Epithelial cell of proximal tubule (primary cell): ENCODE measurements at places on chromosomes 6 and 20. TPM values are rescaled to one million over a fixed set of nuclear protein-coding genes. Genes with fewer than 3 reads are reported as not detected.

SYCP2L gene
- total RNA-seq = 1.4 and 3.4 TPM in 2 replicates

CST5 gene
- total RNA-seq = not detected in 2 replicates

RAMACL gene
- 0.07 and 0.12 TPM in 2 replicates for total RNA-seq

JARID2 gene
- 5.1 and 5.7 TPM in 2 replicates for total RNA-seq

RCAN2 gene
- total RNA-seq = 1.4 and 5.3 TPM in 2 replicates

POLH gene
- total RNA-seq = 19.7 and 57.8 TPM in 2 replicates

C6orf52 gene
- 2.5 TPM in 1 of 2 replicates, not detected in the other for total RNA-seq

DOP1A gene
- total RNA-seq = 4.4 and 8.5 TPM in 2 replicates

GDAP1L1 gene
- total RNA-seq = not detected in 2 replicates

CCHCR1 gene
- total RNA-seq = 23.2 and 28.2 TPM in 2 replicates

ACTL10 gene
- total RNA-seq = 2.2 TPM in 2 replicates

DNA sequence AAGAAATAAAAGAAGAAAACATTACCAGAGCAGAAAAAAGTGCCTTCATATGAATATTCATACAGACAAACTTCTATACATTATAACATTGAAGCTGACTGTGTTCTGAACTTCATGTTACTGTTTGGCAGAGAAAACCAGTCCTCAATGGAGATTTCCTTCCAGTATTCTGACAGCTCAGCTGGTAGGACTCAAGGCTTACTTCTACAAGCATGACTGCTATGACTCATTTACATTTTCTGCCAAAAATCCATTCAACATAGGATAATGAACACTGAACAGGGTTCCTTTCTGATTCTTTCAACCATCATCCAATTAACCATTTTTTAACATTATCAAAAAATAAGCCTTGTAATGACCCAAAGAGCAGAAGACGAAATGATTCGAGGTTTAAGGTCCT is 25.4 kb downstream of the COL9A1 start:
- no peak for DNase-seq

DNA sequence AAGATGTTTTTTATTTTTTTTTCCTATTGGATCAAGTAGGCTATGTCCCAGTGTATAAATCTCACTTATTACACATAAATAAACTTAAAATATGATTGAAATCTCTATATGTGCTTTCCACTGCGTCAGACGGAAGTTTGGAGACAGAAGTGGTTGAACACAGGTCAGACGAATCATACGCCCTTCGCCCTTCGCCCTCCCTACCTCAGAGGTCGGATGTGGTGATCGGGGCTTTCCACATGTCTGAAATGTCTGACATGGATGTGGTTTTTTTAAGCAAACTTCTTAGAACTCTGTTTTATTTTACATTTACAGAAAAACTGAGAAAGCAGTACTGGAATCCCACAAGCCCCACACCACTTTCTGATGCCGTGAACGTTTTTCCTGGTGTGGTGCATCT is 344.4 kb downstream of the THBS2 start:
- DNase-seq = no peak

GRCh38 chr6:136763716-136764516 is 28.4 kb downstream of the MAP3K5 start:
- DNase-seq = no peak

DNA sequence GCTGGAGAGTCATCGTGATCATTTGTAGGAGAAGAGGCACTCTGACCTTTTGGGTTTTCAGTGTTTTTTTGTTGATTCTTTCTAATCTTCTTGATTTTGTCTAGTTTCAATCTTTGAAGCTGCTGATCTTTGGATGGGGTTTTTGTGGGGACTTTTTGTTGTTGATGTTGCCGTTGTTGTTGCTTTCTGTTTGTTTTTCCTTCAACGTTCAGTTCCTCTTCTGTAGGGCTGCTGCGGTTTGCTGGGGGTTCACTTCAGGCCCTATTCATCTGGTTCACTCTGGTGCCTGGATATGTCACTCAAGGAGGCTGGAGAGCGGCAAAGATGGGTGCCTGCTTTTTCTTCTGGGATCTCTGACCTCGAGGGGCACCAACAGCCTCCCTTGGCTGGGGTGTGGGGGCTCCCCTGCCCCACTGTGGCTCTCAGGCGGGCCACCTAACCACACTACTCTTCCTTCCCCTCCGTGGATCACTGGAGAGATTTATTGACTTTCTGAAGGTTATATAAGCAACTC is 21.5 kb upstream of the TMEM244 start:
- no peak for DNase-seq

GRCh38 chr20:21106171-21107017 is at the start of gene LINC00237:
LINC00237 (minus strand) TSS chr20:21106358.
- DNase-seq = no peak

- no peak for DNase-seq
These were observed 21.8 kb upstream of the AHI1 start for GRCh38 chr6:135519348-135519747.

DNA sequence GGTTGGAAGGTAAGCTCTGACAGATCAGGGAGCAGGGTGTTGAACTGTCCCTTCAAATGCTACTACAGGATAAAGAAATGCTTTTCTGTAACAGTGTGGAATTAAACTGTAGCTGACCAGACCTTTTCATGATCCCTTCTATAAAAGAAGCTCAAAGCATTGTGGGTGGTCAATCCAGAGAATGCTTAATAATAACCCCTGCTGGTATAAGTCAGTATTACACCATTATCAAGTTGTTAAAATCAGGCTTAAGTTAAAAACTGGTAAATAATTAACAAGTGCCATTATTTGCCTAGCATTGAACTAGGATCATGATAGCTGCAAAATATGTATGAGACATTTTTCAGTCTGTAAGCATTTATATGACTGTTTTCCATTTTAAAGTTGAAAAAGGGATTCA is 468.9 kb downstream of the PKHD1 start:
- DNase-seq = no peak

DNA sequence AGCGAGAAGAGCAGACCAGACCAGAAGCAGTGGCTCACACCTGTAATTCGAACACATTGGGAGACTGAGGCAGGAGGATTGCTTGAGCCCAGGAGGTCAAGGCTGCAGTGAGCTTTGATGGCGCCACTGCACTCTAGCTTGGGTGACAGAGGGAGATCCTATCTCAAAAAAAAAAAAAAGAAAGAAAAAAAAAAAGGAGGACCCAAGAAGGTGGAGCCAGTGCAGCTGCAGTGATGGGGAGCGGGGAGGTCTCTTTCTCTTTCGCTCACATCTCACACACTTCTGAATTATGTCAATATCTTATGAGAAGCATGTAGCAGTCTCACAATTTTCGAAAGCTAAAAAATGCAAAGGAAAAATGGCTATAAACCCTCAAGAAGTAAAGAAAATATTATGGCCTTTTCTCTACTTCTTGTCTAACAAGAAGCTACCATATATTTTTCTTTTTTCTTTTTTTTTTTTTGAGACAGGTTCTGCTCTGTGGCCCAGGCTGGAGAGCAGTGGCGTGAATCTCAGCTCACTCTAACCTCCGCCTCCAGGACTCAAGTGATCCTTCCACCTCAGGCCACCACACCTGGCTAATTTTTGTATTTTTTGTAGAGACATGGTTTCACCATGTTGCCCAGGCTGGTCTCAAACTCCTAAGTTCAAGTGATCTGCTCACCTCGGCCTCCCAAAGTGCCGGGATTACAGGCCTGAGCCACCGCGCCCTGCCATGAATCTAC is 3.8 kb upstream of the SPO11 start:
- no peak for DNase-seq

GRCh38 chr20:1298888-1299511 is 29.9 kb downstream of the SDCBP2 start:
- no peak for DNase-seq

DNA sequence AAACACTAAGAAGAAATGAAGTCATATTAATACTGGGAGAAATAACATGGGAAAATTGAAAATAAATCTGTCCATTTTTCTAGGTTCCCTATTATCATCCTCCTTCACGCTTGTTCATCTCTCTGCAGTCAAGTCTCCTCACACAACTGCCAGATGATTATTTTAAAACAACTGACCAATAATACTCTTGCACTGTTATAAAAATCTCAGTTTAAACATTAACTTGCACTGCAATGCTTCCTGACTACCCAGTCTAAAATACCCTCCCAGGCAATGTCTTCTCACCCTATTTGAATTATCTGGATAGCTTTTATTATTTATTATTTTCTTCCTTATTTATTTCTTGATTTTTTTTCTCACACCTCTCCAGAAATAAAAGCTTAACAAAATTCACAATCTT is 5.7 kb downstream of the EYS start:
- DNase-seq = no peak

DNA sequence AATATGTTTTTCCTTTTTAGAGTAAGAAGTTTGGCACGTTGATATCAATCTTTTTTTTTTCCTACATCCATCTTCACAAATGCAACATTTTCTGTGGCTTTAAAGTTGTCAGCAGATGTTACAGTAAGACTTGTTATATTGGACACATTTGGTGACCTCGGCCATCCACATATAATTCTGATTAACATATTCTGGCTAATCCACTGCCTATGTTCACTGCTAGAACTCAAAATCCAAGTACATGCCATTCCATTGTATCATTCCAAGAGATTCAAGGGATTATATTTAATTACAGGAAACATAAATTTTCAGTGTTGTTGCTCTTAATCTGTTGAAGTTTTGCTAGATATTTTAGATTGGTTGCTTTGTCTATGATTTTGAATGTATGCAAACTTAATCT is 367.6 kb downstream of the TENT5A start:
- no peak for DNase-seq

DNA sequence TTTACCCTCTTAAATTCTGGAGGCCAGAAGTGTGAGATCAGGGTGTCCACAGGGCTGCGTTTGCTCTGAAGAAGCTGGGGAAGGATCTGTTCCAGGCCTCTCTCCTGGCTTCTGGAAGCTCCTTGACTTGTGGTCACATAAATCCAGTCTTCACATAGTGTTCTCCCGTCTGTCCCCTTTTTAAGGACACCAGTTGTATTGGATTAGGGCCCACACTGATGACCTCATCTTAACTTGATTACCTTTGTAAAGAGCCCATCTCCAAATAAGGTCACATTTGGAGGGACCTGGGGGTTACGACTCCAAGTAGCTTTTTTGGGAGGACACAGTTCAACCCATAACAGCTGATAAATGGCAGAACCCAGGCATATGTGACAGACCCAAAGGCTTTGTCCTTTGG is 20.0 kb upstream of the WFDC2 start:
- DNase-seq = no peak

DNA sequence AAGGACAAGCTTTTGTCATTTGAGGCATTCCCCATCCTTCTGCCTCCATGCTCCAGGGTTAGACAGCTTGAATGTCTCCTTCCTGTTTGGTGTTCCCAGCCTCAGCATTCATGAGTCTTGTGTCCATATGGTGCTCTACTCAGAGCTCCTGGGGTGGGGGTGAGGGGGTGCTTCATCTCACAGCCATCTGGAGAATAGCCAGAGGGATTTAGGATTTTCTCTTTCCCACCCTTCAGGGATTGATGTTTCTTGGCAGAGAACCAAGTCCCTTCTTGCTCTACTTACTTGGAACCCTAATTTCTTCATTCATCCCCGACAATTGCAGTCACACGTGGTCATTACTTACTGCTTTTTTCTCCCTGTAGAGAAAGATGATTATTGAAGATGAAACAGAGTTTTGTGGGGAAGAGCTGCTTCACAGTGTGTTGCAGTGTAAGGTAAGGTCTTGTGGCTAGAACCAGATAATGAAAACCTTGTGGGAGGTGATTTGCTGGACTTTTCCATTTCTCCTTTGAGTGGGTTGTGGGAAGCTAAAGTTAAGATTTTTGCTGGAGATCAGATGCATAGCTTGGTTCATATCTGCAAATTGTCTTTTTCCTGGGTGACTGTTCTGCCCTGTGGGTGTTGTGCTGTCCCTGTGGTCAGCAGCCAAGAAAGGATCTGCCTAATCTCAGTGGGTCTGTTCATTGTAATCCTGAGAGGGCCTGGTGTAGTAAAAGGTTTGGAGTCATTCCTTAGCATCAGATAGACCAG is 18.6 kb downstream of the CMTR1 start:
- no peak for DNase-seq

GRCh38 chr6:47093169-47093568 is 51.0 kb upstream of the ADGRF1 start:
- DNase-seq = no peak

GRCh38 chr6:21587961-21588480 is 5.5 kb upstream of the SOX4 start:
- DNase-seq = no peak

GRCh38 chr20:4956200-4956810 is 45.0 kb downstream of the SLC23A2 start:
- no peak for DNase-seq

- no peak for DNase-seq
These were observed 301.1 kb downstream of the EYA4 start for GRCh38 chr6:133542056-133542821.

GRCh38 chr20:48832405-48832730 is 4.6 kb upstream of the PREX1 start:
- no peak for DNase-seq

DNA sequence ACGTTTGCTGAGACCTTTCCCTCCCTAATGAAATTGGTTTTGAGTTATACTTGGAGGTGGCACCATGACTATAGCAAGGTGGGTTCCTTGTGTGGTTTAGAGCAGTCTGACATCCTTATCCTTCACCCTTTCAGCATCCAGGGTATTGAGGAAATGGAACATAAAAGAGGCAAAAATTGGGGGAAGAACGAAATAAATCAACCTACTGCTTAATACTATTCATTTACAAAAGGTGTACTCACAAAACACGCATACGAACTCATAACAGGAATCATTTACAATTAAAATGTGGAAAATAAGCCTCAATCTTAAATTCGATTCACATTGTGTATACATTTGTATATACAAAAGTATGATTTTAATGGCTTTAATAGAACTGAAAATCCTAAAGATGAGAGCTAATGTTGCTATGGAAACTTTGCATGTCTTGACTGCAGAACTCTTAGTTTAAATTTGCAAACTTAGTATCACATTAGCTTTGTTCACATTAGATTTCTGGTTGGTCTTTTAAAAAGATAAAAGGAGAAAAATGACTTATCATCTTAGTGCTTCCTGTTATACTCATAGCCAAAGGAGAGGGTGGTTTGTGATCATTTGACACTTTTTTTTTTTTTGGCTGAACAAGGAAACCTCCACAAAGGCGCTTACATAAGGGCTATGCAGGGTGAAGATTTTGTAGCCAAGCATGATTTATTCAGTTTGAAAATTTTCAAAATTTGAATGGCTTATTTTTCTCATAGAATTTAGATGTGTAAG is 76.1 kb upstream of the ATXN1 start:
- DNase-seq = no peak

GRCh38 chr20:9261781-9262180 is 192.9 kb downstream of the PLCB4 start:
- no peak for DNase-seq

GRCh38 chr6:1346558-1347091 is 34.7 kb downstream of the FOXQ1 start:
- DNase-seq = no peak

- peak; percentile 90 for DNase-seq
These were observed 381.5 kb downstream of the TFAP2A start for GRCh38 chr6:10033223-10033829.

DNA sequence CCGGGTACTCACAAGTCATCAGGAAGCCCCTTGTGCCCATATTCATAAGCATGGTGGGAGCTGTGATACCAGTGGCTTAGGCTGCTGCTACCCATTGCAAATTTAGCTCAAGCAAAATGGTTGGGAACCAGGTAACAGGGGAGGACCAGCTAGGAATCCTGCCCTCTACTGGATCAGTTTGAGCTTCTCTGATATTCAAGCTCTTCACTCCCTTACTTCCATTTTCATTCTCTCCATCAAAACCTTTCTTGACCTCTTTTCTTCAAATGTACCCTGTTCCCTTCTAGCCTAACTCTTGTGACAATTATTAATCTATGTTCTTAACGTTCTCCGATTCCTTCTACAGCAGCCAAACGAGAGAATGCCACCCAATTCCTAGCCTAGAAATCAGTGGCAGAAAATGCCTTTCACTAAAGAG is 9.7 kb downstream of the NOL7 start:
- no peak for DNase-seq

GRCh38 chr6:56570413-56571359 is 72.0 kb downstream of the DST start:
- no peak for DNase-seq

GRCh38 chr6:6688283-6688682 is 99.8 kb downstream of the LY86 start:
- no peak for DNase-seq
